Cardiac muscle cell (in vitro differentiated cells and primary cell): ENCODE measurements at places on chromosomes 5 and 9. TPM values are rescaled to one million over a fixed set of nuclear protein-coding genes. Genes with fewer than 3 reads are reported as not detected.

DNA sequence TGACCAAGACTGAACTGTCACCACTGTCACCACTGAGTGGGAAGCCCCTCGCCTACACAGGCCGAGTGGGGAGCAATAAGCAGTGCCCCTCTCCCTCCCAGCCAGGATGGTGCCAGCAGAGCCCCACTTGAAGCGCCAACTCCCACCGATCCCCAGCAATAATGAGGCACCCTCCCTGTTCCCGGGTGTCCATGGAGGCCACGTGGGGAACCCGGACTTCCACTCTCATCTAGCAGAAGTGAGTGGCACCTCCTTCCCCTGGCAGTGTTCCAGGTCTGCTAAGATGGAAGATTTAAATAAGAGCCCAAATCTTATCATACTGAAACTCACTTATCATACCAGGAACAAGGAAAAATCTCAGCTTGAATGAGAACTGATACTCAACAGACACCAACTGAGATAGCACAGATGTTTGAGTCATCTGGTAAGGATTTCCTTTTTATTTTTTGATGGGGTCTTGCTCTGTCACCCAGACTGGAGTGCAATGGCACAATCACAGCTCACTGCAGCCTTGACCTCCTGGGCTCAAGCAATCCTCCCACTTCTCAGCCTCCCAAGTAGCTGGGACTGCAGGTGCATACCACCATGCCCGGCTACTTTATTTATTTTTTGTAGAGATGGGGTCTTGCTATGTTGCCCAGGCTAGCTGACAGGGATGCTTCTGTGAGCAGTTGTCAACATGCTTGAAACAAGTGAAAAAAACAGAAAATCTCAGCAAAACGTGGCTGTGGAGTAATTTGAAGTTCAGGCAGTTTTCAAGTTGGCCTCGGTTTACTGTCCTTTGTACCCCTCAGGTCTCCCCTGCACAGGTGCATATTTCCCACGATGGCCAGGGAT, 29.6 kb upstream of the ASS1 start:
- no peaks in the 10 kb centered on the region for H3K36me3 ChIP-seq
- H3K4me3 ChIP-seq = no peak overlapping the region
- no peaks in the 10 kb centered on the region for H3K4me1 ChIP-seq
- no peaks in the 10 kb centered on the region for H3K27me3 ChIP-seq
- no peak overlapping the region for H3K27ac ChIP-seq

GRCh38 chr5:168165977-168166376, 125.5 kb upstream of the WWC1 start:
- H3K36me3 ChIP-seq = no peaks in the 10 kb centered on the region
- H3K4me1 ChIP-seq = no peaks in the 10 kb centered on the region
- DNase-seq = no peak
- H3K27me3 ChIP-seq = no peaks in the 10 kb centered on the region

DNA sequence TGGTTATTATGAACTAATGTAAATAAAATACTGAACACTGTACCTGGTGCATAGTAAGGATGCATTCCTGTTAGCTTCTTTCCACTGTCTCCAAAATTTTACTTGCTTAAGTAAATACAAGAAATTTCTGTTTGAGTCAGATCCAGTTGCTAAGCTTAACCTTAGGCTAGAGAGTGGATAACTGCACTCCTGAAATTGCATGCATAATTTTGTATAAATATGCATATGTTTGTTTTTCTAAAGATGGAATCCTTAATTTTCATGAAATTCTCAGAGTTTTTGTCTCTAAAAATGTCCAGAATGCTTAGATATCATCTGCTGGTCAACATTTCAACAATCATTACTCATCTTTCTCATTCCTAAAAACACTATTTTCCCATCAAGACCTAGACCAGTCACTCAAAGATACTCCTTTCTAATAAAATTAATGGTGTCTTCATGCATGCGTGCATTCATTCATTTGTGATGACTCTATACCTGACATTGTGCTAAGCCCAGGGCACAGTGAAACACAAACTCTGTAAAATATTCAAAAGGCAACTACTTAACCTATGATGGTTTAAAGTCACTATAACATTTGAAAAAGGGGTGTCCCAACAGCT, 284.8 kb downstream of the SEC61B start:
- no peaks in the 10 kb centered on the region for H3K27me3 ChIP-seq
- no peaks in the 10 kb centered on the region for H3K4me1 ChIP-seq
- DNase-seq = no peak
- H3K27ac ChIP-seq = no peak overlapping the region

GRCh38 chr5:135986401-135986800, 31.6 kb upstream of the LECT2 start:
- DNase-seq = no peak
- H3K27ac ChIP-seq = no peak overlapping the region
- no peaks in the 10 kb centered on the region for H3K4me1 ChIP-seq
- H3K36me3 ChIP-seq = no peaks in the 10 kb centered on the region
- no peak overlapping the region for H3K4me3 ChIP-seq

GRCh38 chr5:36279054-36279698, 22.5 kb downstream of the RANBP3L start:
- no peak overlapping the region for H3K27ac ChIP-seq
- no peaks in the 10 kb centered on the region for H3K4me1 ChIP-seq

Gene C9orf152
- not detected in 2 replicates for total RNA-seq

Gene OTULINL
- total RNA-seq = 0.27 and 0.42 TPM in 2 replicates

Gene LRRC19
- not detected in 2 replicates for total RNA-seq
